ENCODE measurements at places on chromosomes 11 and 22.

DNA sequence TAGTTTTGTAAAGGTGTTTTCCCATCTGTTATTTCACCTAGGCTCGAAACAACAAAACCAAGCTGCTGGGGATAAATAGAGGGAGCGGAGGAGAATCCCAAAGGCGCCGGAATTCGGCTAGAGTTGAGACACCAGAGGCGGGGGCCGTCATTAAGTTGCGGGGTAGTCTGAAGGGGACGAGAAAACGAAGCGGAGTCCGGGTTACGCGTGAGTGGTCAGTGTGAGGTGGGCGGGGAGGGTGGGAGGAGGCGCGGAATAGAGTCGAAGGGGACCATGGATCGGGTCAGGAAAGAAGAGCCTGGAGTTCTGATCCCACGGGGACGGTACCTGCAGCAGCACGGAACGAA, 361 bp downstream of the SRPRA start:
- no peak for DNase-seq

- DNase-seq, result peak; percentile 78
Observed at GRCh38 chr11:112024773-112025678, at the start of gene DLAT. Gene DLAT (plus strand): TSS chr11:112025408. CDS start chr11:112025473, 65 bp downstream.

- DNase-seq, result no peak
Observed at GRCh38 chr22:43858156-43858895, 4.0 kb downstream of the SULT4A1 start.

- no peak for DNase-seq
Observed at GRCh38 chr11:76041208-76041607, 165.1 kb downstream of the WNT11 start.
